ENCODE measurements at places on chromosomes 1 and 21.

DNA sequence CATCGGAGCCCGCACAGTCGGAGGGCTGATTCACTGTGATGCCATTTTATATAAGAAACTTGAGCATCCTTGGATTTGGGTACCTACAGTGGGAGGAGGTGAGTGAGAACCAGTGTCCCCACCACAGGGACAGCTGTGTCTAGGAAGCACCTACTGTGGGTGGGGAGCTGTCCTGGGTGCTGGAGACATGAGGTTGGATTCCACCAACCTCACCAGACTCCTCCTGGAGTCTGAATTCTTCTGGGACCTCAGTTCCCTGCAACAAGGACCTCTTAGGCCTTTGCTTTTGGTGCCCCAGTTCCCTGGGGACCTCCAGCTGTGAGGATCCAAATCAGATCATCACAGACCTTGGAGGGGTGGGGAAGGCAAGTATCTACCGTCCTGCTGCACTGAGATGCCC is 188.8 kb downstream of the PRDM16 start:
- no peaks in the 10 kb centered on the region for H3K36me3 ChIP-seq
- no peak overlapping the region for H3K27ac ChIP-seq
- no peak for DNase-seq

- no peak overlapping the region for H3K4me3 ChIP-seq
- no peaks in the 10 kb centered on the region for H3K27me3 ChIP-seq
- DNase-seq = no peak
- H3K4me1 ChIP-seq = no peaks in the 10 kb centered on the region
Measured at GRCh38 chr1:104852151-104852550, 1102.5 kb downstream of the AMY1C start.

DNA sequence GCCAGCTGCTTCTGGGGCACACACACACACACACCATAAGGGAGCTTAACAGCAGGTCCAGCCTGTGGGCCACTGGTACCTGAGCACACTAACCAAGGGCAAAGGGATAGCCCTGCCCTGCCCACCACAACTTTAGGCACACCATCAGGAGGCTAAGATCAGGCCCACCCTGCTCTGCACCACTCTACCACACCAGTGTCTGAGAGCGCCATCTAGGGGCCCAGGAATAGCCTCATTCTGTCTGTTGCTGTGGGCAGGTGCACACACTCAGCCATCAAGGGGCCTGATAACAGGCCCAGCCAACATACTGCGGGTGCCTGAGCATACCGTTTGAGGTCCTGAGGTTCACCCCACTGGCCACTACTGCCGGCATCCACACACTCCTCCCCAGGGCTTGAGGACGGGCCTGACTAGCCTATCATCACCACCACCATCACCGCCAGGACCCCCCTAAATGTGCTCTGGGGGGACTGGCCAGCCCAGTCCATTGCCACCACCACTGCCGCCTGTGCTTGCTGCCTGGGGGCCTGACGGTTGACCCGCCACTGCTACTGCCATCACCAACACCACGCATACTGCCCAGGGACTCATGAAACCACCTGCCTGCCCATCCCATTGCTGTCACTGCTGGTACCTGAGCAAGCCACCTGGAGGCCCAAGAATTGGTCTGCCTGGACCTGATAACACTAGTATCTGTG is 31.3 kb downstream of the NSL1 start:
- peaks cover 44% of the 10 kb centered on the region for H3K36me3 ChIP-seq
- no peak overlapping the region for H3K27ac ChIP-seq
- no peak overlapping the region for H3K4me3 ChIP-seq
- H3K4me1 ChIP-seq = peaks cover 32% of the 10 kb centered on the region

DNA sequence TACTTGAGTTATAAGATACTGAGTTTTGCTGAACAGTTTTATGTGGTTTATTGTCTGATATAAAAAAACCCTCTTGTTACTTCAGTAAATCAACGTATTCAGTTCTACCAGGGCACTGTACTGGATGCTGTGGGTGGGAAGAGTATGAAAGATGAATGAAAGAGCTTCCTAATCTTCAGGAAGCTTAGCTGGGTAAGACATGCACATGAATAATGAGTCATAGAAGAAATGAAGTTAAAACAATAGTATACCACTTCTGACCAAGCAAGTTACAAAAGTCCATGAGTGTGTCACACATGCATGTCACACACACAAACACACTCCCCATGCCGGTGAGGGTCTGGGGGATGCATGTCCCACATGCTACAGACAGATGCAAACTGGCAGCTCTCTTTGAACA is 105.9 kb downstream of the SIPA1L2 start:
- no peaks in the 10 kb centered on the region for H3K36me3 ChIP-seq
- peaks cover 7% of the 10 kb centered on the region for H3K27me3 ChIP-seq
- no peak for DNase-seq
- H3K4me3 ChIP-seq = no peak overlapping the region
- H3K4me1 ChIP-seq = peaks cover 14% of the 10 kb centered on the region
- H3K27ac ChIP-seq = no peak overlapping the region

GRCh38 chr1:231964961-231965360 is 338.4 kb downstream of the DISC1 start:
- no peaks in the 10 kb centered on the region for H3K4me1 ChIP-seq
- peaks cover 27% of the 10 kb centered on the region for H3K36me3 ChIP-seq
- no peak for DNase-seq
- no peaks in the 10 kb centered on the region for H3K27me3 ChIP-seq
- no peak overlapping the region for H3K27ac ChIP-seq
- H3K4me3 ChIP-seq = no peak overlapping the region

- peak overlapping the region; percentile 40 for H3K27ac ChIP-seq
- peaks cover 23% of the 10 kb centered on the region for H3K4me1 ChIP-seq
- no peaks in the 10 kb centered on the region for H3K27me3 ChIP-seq
- H3K36me3 ChIP-seq = peaks cover 10% of the 10 kb centered on the region
- no peak for DNase-seq
Measured at GRCh38 chr1:52926864-52927211, 238 bp upstream of the SCP2 start.

DNA sequence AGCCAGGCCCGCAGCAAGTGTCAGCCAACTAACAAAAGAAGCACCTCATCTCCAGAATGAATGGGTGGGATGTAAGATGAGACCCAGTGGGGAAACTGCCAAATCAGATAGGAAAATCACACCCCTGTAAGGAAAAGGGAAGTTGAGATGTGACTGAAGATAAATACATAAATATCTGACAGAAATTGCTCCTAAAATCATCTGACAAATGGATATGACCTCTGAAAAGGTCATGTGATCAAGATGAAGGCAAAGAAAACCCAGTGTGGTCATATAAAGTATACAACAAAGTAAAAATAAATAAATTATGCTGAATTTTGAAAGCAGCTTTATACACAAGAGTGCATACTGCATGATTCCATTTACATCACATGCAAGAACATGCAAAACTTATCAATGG is 12.7 kb downstream of the SIPA1L2 start:
- H3K4me1 ChIP-seq = peaks cover 13% of the 10 kb centered on the region
- no peak overlapping the region for H3K4me3 ChIP-seq
- H3K27me3 ChIP-seq = peaks cover 3% of the 10 kb centered on the region
- H3K36me3 ChIP-seq = no peaks in the 10 kb centered on the region
- DNase-seq = no peak

- H3K27ac ChIP-seq = peak overlapping the region; percentile 79
- H3K36me3 ChIP-seq = peaks cover 55% of the 10 kb centered on the region
- no peaks in the 10 kb centered on the region for H3K27me3 ChIP-seq
- no peak overlapping the region for H3K4me3 ChIP-seq
- DNase-seq = no peak
- H3K4me1 ChIP-seq = peaks cover 66% of the 10 kb centered on the region
Measured at GRCh38 chr1:193069748-193070385, 10.5 kb downstream of the RO60 start.

DNA sequence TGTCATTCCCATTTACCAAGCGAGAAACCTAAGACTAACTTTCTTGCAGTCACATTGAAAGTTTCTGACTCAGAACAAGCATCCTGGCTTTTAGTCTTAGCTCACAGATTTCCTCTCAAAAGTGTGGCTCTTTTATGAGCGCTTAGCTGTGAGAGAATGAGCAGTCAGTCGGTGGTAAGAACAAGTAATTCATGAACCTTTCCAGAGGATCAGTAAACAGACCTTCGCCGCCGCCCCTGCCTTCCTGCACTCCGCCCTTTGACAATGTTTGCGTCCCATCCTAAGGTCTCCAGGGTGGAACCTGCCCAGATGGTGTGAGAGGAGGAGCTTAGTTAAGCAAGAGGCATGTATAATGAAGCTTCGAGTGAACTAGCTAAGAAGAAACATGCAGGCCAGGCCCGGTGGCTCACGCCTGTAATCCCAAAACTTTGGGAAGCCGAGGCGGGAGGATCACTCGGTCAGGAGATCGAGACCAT is 142.4 kb downstream of the GLUL start:
- H3K27ac ChIP-seq = peak overlapping the region; percentile 84
- peaks cover 20% of the 10 kb centered on the region for H3K4me1 ChIP-seq
- peak; percentile 57 for DNase-seq
- H3K27me3 ChIP-seq = peaks cover 5% of the 10 kb centered on the region

DNA sequence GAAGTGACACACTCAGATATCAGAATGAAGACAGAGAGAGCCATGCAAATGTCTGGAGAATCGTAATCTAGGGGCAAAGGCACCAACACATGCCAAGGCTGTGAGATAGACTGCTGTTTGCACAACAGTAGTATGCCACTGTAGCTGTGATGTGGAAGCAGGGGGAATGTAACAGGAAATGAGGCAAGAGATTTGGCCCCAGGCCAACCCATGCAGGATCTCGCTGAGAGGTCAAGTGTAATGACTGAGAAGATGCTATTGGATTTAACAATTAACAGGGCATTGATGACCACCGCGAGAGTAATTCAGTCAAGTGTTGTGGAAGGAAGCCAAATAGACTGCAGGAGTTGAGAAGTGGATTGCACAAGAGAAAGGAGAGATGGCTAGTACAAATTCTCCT is 107.3 kb upstream of the ST6GALNAC5 start:
- no peak overlapping the region for H3K4me3 ChIP-seq
- no peak for DNase-seq
- H3K27ac ChIP-seq = no peak overlapping the region

GRCh38 chr1:74468982-74469603 is 43.3 kb downstream of the LRRC53 start:
- no peaks in the 10 kb centered on the region for H3K36me3 ChIP-seq
- peaks cover 4% of the 10 kb centered on the region for H3K27me3 ChIP-seq
- H3K27ac ChIP-seq = no peak overlapping the region
- no peaks in the 10 kb centered on the region for H3K4me1 ChIP-seq
- DNase-seq = no peak

DNA sequence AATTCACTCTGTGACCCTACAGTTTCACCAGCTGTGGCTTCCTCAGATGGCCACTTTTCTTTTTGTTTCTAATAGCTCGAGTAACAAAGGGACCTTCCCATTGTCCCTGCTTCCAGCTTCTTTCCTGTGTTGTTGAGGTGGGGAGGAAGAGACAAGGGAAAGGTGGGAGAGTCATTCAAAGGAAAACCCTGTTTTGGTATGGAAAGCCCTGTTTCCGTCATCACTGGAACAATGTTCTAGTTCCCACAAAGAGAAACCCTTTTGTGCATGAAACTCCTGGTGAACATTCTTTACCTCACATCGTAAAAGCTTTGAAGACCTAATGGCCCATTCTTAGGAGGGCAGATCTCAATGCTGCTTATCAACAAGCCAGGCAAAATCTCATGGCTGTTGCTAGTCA is 62.2 kb downstream of the ABCA4 start:
- H3K27me3 ChIP-seq = peaks cover 21% of the 10 kb centered on the region
- H3K27ac ChIP-seq = no peak overlapping the region
- no peaks in the 10 kb centered on the region for H3K36me3 ChIP-seq

DNA sequence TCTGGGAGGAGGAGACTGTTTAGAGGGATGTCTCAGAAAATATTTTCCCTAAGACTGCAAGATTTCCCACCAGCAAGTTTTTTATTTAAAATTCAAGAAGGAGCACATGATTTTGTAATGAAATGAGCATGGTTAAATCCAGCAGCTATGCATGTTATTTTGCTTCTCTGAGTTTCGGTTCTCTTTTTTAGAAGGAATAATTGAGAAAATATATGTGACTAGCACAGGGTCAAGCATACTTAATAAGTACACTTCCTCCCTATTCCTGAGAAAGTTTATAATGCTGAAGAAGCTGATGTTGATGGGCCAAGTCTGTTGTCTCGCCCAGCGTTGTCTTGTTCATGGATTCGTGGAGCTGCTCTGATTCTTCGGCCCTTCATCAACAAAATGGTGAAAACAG is 51.2 kb downstream of the EXO1 start:
- no peak overlapping the region for H3K27ac ChIP-seq
- no peaks in the 10 kb centered on the region for H3K27me3 ChIP-seq
- H3K36me3 ChIP-seq = peaks cover 3% of the 10 kb centered on the region
- H3K4me1 ChIP-seq = no peaks in the 10 kb centered on the region

DNA sequence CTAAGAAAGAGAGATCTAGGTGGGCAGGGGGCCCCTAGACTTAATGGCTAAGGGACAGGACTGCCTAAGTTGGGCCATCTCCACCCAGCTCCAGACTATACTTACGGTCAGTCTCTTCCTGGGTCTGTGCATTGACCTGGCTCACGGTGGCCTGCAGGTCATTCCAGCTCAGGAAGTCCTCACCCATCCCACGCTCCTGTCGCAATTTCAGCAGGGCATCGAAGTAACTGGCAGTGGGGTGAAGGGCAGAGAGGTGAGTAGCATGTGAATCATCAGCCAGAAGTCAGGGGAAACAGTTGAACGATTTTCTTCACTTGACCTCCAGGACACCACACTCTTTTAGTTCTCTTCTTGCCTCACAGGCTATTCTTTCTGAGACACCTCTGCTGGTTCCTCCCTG is 20.5 kb downstream of the IQGAP3 start:
- H3K27ac ChIP-seq = no peak overlapping the region
- H3K27me3 ChIP-seq = no peaks in the 10 kb centered on the region
- no peaks in the 10 kb centered on the region for H3K36me3 ChIP-seq
- DNase-seq = no peak

Measured in activated T-cell treated with anti-CD3 and anti-CD28 coated beads, Interleukin-2, amount 50 U/mL, for 24 hours (primary cell).